Endodermal cell (in vitro differentiated cells): ENCODE measurements at places on chromosomes 1 and 21. TPM values are rescaled to one million over a fixed set of nuclear protein-coding genes. Genes with fewer than 3 reads are reported as not detected.

Gene MLLT11
- 16.5 and 18.3 TPM in 2 replicates for total RNA-seq

Gene ISG15
- total RNA-seq = 46.6 and 47.4 TPM in 2 replicates

Gene AGT
- not detected in 3 replicates for total RNA-seq

Gene TINAGL1
- total RNA-seq = 2.6 and 3.4 TPM in 2 replicates

Gene APCS
- not detected in 3 replicates for total RNA-seq

Gene FCRL4
- not detected in 2 replicates for total RNA-seq

Gene TDRKH
- total RNA-seq = 12.2 to 14.9 TPM (median 13.0 TPM) in 3 replicates

Gene SDHC
- 263 and 270 TPM in 2 replicates for total RNA-seq

Gene RAD54L
- total RNA-seq = 38.6 and 39.5 TPM in 2 replicates

Gene TAL1
- 0.04 TPM in 1 of 2 replicates, not detected in the other for total RNA-seq

Gene SPRR2F
- not detected in 3 replicates for total RNA-seq

Gene CLCA1
- total RNA-seq = 0.12 to 0.63 TPM (median 0.60 TPM) in 3 replicates

- DNase-seq = no peak
These were observed 42.7 kb upstream of the LIN9 start for GRCh38 chr1:226351709-226352108.

GRCh38 chr1:34876406-34876805 is 16.9 kb upstream of the SMIM12 start:
- DNase-seq = peak; percentile 20

DNA sequence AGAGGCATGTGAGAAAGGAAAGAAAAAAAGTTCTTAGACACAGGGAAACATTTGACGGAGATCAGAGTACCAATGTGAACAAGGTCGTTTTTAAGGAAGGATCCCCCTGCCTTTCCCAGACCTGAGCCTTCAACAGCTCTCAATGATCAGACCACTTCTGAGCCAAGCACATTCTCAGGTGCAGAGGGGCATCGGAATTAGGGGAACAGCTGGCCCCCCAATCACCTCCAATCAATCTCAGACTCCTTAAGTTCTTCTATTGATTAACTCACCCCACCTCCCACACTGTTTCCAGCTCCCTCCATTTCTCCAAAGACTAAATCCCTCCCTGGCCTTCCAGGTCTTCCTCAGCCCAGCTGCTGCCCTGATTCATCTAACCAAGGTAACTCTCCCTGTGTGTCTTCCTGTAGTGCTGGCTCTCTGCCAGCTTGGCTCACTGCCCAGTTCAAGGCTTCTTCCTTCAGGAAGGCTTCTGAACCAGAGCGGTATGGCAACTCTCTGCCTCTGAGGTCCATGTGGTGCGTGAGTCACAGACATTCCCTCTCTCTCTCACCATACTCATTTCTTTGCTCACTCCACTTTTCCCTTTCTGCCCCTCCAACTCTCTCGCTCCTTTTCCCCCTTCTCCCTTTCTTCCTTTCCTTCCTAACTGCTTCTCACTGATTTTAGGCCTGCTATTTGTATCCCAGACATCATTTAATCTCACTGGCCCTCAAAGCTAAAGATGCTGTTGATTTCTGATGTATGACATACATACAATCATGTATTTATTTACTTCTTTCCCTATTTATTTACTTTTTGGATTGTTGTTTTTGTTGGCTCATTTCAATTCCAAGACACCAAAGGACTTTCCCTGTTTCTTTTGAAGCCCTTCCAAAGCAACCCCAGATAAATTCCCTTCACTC is 18.1 kb downstream of the CFAP45 start:
- DNase-seq = no peak

- DNase-seq = no peak
These were observed 25.9 kb downstream of the ATG4C start for GRCh38 chr1:62809788-62810187.

DNA sequence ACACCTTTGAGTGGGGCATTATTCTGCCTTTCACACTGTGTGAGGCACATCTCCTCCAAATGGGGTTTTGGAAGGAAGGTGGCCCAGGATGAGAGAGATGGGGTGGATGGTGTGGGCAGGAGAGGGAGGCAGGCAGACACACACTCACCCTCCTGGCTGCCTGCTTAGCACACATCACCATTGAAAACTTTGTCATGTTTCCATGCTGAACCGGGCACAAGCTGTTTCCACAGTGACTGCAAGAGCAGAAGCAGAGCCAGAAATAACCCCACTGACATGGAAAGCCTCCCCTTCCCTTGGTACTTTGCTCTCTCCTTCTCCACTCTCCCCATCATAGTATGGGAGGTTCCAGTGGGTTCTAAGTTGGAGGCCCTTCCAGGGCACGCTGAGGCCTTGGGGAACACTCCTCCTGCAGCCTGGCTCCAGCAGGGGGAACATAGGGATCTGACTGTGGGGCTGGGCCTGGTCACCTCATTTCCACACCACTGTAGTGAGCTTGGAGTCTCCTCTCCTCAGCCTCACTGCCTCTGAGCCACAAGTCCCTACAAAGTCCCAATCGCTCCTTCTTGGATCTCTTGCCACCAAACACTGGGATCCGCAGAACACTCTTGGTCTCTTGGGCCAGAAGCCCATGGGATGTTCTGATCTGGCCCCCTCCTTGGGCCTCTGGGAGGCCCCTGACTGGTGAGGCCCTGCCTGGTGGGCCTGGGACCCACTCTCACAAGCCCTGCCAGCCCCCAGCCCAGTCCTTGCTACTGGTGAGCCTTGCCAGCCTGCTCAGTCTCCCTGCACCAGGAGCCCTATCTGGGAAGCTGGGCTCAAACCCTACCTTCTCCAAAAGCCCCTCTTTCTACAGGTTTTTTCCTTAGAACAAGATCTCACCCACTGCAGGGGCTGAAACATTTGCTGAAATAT is 163.0 kb upstream of the EDN2 start:
- peak; percentile 34 for DNase-seq

DNA sequence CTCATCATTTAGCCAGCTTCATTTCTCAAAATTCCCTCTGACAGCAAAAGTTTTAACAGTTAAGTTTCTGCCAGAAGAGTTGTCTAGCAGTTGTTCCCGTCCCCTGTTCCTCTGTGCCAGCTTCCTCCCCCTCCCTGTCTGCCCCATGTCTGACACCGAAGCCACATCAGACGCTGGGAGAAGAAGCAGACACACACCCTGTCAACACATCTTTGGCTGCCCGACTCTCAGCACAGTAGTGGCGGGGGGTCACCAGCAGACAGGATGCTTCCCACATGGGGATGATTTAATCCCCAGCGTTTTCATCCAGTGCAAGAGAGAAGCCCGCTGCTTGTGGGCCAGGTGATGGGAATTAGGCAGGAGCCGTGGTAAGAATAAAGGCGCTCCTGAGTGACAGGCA is 379.4 kb upstream of the RUNX1 start:
- peak; percentile 68 for DNase-seq

GRCh38 chr1:65924471-65924870 is 131.8 kb downstream of the PDE4B start:
- no peak for DNase-seq

- peak; percentile 44 for DNase-seq
These were observed 19.4 kb downstream of the KRTAP10-1 start for GRCh38 chr21:44520326-44521300.

DNA sequence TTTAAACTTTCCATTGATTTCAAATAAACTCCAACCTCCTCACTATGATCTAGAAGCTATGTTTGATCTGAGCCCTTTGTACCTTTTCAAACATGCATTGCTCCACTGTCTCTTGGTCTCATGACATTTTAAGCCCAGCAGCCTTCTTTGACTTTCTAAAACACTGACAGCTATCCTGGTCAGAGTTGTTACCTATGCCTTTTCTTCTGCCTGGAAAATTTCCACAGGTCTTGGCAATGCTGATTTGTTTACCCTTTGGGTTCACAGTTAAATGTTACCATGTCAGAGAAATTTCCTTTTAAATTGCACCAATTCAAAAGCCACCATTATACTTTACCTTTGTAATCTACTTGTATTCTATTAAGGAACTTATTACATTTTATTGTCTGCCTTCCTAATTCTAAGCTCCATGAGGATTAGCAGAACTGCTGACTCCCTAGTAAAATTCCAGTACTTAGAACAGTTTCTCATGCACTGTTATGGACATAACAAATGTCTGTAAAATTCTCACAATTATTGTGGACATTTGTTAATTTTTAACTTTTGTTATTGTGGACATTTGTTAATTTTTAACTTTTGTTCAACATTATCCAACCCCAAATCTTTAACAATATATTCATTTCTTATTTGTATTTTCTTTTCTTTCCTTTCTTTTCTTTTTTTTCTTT is 1064.4 kb downstream of the NCAM2 start:
- no peak for DNase-seq

DNA sequence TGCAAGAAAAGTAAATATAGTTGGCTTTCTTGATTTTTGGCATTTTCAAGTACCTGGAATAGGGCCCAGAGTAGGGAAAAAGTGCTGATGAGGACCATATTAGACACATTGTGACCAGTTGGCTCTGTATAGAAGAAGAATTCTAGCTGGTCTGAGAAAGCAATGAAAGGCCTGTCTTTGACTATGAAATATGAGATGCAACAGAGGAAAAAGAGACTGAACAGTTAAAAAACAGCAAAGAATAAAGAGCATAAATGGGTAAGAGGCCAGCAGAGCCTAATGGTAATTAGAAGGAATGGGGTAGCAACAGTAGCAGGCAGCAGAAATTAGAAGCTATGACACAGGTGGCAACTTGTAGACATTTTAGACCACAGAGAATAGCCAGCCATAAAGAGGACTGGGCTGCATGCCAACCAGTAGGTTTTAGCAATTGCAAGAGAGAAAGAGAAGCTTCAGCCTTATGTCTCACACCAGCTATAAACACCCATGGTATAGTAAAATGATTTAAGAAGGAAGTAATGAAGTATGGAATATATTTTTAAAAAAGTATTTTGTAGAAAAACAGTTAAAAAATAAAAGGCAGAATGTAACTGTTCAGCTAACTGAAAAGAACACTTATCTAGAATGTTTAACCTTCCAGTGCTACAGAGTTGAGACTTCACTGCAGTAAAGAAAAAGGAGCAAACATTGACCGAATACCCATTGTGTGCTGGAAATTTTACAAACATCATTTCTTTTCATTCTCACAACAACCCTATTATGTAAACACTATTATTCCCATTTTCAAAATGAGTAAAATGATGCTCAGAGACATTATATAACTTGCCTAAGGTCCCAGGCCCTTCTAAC is 114.1 kb downstream of the LHX4 start:
- DNase-seq = no peak

DNA sequence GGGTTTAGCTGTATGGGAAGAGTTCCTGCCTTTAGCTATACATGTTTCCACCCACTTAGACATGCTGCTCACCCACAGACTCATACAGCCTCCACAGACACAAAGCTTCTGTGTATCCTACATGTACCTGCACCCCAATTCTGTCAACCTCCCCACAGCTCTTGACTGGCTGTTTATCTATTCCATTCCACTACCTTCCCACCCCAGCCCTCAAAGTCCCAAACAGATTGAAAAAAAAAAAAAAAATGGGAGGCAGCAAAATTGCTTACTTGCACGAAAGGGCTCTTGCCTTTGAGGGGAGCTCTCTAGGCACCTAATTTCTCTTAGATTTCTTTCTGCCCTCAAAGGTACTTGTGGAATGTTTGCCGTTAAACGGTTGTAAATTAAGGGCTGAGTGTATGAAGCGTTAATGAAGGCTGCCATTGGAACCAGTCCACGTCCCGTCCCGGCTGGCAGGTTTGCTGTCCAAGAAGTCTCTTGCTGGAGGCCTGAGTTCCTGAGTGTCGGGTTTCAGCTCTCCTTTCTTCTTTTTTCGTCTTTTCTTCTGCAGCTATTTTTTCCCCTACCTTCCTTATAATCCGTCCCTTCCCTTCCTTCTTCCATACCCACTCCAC is 43.6 kb downstream of the PBX1 start:
- peak; percentile 86 for DNase-seq

DNA sequence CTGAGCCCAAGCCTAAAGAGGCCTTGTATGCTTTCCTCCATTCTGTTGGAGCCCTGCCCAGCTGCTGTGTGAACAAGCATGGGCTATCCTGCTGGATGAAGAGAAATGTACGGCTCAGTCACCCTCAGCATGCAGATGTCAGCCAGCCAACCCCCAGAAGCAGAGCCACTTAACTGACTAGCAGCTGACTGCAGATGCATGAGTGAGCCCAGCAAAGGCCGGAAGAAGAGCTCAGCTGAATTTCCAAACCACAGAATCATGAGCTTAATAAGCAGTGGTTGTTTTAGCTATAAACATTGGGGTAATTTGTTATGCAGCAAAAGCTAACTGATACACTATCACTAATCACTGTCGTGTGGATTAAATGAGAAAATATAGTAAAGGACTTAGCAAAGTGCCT is 39.0 kb downstream of the FOXO6 start:
- no peak for DNase-seq

DNA sequence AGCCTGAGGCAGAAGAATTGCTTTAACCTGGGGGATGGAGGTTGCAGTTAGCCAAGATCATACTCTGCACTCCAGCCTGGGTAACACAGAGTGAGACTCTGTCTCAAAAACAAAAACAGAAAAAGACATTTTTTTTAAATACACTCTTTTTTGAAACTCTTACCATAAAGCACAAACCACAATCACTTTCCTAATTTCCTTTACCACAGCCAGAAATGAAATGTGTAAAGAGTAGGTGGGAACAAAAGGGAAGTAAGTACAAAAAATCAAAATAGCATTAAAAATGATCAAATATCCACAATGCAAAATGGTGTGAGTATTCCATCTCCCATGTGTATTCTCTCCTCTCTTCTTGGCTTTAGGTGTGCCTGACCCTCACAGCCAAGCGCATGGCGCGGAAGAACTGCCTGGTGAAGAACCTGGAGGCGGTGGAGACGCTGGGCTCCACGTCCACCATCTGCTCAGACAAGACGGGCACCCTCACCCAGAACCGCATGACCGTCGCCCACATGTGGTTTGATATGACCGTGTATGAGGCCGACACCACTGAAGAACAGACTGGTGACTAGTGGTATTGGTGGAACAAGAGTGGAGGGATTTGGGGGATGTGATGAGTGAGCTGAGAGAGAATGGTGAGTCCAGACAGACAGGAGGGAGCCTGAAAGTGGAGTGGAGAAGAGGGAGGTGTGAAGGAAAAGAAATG is 14.9 kb downstream of the ATP1A4 start:
- no peak for DNase-seq

- DNase-seq = peak; percentile 57
These were observed 130.8 kb downstream of the BEND5 start for GRCh38 chr1:48645883-48646282.

- DNase-seq = peak; percentile 21
These were observed 16.5 kb downstream of the DMRTB1 start for GRCh38 chr1:53475664-53476063.

GRCh38 chr21:18384771-18385170 is 18.8 kb downstream of the TMPRSS15 start:
- DNase-seq = no peak

DNA sequence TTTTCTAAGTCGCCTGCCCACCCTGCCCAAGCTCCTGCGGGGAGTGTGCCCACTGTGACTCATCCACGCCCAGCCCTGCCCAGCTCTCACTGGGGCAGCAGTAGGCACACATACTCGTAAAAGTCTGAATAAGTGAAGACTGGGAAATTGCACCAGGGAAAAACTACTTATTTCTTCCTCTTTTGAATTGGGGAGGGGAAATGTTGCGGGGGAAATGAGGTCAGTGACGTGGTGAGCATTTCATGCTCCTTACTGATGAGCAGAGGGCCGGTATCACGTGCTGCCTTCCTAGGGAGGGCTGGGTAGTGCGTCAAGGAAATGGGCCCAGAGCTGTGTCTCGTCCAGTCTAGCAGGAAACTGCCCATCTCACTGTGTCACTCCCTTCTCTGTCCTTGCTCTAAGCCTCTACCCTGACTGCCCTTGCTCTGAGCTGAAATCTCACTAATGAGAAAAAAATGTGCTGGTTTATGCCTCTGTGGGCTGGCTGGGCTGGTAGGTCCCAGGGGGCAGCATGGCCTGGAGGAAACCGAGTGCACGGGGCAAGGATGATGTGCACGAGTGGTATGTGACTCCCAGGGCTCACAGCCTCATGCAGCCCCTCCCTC is 13.5 kb upstream of the TNFRSF1B start:
- no peak for DNase-seq
